ENCODE measurements at places on chromosomes 13 and 19.

DNA sequence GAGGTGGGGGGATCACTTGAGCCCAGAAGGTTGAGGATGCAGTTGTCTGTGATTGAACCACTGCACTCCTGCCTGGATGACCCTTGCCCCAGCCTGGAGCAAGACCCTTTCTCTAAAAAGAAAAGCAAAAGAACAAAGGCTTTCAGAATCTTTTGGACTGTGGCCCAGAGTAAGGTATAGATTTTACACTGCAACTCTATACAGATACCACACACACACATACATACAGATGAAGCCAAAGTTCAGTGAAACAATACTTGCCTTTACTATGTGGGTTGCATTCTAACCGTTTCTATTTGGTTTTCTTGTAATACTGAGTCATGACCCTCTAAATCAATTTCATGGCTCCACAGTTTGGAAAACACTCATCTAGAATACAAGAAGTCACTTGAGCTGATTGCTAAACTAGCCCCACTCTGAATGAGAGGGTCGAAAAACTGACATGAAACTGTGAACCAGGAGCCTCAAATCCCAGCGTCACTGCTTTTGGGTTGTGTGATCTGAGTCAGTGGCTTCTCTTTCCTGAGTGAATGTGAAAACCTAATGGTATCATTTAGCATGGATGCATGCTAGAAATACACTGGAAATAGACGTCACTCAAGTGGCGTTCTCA, 756.1 kb downstream of the UQCRFS1 start:
- no peak for DNase-seq

GRCh38 chr13:106507560-106508274, 27.7 kb downstream of the EFNB2 start:
- no peak for DNase-seq

DNA sequence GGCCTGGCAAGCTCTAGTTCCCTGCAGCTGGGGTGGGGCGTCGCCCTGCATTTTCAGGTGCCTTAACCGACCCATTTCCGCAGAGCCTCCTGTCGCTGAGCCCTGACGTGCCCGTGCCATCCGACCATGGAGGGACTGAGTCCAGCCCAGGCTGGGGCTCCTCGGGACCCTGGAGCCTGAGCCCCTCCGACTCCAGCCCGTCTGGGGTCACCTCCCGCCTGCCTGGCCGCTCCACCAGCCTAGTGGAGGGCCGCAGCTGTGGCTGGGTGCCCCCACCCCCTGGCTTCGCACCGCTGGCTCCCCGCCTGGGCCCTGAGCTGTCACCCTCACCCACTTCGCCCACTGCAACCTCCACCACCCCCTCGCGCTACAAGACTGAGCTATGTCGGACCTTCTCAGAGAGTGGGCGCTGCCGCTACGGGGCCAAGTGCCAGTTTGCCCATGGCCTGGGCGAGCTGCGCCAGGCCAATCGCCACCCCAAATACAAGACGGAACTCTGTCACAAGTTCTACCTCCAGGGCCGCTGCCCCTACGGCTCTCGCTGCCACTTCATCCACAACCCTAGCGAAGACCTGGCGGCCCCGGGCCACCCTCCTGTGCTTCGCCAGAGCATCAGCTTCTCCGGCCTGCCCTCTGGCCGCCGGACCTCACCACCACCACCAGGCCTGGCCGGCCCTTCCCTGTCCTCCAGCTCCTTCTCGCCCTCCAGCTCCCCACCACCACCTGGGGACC, 1.2 kb downstream of the ZFP36 start:
- DNase-seq, result no peak

- DNase-seq, result no peak
Measured at GRCh38 chr13:57857945-57858344, 226.4 kb downstream of the PCDH17 start.
